ENCODE measurements at places on chromosomes 6 and 20.
A peak's percentile ranks its signal among the peaks of the same experiment; 100 is the strongest.

DNA sequence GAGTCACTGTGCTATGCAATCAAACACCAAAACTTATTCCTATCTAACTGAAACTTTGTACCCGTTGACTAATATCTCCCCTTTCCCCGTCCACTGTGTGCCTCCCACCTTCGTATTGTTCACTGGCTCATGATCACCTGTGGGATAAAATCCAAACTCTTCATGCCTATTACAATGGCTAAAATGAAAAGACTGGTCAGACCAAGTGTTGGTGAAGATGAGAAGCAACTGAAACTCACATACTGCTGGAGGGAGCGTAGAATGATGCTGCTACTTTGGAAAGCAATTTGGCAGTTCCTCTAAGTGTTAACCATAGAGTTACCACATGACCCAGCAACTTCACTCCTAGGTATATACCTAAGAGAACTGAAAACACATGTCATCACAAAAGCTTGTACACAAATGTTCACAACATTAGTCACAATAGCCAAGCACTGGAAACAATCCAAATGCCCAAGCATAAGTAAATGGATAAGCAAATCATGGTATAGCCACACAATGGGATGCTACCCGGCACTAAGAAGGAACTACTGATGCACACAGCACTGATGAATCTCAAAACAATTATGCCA is 13.1 kb downstream of the RPS10 start:
- no peak for DNase-seq

DNA sequence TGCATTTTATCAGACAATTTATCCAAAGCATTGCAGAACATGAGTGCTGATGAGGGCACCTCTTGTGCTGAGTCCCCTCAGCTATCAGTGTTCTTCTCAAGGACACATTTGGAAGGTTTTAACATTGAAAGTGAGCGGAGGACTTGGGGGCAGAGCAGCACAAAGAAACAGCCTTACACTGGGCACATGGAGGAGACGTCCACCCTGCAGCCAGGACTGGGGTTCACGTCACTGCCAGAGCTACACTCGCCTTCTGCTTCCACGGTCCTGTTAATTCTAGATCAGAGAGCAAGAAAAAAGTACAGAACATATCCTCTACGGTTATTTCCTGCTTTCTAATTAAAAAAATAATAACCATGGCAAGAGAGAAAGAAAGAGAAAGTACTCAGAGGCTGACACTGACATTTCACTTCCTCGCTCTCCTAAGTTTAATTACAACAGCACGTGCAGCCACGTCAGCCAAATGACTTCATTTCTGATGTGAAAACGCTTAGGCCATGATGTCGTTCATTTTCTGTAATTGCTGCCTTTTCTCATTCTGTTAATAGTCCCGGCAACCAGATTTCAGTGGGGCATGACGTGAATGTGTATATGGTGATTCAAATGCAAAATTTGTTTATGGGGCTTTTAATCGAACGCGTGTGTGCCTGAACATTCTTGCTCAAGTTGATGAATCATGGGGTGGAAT is 5.1 kb downstream of the PRND start:
- peak; percentile 81 for DNase-seq

DNA sequence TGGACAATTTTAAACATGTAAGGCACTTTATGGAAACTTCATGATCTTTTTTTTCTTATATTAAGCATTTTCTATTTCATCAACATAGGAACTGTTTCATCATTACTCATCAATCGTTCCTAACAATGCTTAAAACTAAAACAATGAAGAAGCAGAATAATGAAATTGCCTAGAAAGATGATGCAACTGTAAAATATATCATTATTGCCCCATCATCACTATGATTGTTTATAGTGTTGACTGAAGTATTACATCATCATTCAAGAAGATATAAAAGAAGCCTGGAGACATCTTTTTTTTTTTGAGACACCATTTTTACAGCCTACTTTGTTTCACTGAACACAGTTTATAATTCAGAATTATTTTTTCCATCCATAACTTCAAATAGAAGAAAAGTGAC is 147.2 kb downstream of the TRDN start:
- no peak for DNase-seq

- no peak for DNase-seq
Observed at GRCh38 chr6:22906091-22906549, 336.8 kb downstream of the HDGFL1 start.

- no peak for DNase-seq
Observed at GRCh38 chr20:10924644-10925201, 250.9 kb upstream of the JAG1 start.

DNA sequence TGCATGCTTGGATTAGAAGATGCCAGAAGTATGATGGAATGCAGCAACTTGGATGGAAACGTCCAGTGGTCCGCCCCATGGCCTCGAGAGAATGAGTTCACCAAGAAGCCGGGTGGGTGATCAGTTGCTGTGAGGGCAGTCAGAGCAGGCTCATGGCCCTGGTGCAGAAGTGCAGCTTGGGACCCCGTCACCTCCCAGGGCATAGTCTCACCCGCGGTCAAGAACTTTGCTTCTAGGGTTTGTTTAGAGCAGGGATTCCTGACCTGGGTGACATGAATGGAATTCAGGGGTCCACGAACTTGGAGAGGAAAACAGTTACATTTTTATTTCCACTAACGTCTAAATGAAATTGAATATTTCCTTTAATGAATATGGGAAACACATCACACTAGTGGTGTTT is 216.5 kb upstream of the SNX9 start:
- no peak for DNase-seq

DNA sequence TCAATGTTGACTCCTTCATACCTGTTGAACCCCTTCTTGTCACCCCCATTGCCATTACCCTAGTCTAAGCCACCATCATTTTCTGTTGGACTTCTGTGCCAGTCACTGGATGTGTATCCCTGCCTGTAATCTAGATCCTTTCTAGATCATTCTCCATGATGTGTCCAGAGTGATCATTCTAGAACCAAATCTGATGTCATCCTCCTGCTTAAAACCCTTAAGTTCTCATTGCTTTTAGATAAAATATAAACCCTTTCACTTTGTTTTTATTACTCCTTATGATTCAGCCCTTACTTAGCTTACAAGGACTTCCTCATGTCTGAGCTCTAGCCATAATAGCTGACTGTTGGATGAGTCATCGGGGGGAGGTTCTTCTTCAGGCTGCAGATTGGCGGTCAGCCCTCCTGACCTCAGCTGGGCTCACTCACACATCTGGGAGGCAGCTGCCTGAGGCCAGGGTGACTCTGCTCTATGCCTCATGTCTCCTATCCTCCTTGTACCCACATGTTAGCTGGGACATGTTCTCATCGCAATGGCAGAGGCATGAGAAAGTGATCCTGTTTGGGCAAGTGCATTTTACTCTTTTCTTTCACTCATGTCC is 287.6 kb downstream of the ESR1 start:
- no peak for DNase-seq

DNA sequence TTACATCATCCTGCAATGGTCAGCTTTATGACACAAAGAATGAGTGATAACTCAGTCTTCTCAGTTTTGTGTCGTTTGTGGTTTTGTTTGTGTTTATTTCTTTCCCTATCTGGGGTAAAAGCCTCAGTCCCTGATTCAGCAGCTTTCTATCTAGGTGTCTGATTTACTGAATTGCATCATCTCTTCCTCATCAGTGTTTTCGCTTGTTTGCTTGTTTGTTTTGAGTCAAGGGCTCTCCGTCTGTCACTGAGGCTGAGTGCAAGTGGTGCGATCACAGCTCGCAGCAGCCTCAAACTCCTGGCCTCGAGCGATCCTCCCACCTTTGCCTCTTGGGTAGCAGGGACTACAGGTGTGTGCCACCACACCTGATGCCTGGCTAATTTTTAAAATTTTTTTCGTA is 548.9 kb downstream of the PRKN start:
- no peak for DNase-seq

DNA sequence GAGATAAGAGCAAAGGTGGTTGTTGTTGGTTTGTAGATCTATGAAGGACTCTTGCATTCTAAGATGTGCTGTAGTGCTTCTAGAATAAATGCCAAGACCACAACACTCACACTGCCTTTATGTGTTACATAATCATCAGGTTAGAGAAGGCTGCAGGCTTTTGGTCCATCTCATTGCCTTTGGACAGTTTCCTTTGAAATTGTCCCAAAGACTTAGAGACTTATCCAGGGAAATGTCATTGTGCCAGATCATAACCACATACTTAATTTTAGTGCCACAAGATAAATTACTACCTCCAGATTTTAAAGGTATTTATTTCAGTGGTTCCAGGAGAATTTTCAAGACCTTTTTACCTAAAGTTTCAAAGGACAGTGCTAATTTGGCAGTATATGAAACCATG is 666.6 kb upstream of the CITED2 start:
- no peak for DNase-seq

DNA sequence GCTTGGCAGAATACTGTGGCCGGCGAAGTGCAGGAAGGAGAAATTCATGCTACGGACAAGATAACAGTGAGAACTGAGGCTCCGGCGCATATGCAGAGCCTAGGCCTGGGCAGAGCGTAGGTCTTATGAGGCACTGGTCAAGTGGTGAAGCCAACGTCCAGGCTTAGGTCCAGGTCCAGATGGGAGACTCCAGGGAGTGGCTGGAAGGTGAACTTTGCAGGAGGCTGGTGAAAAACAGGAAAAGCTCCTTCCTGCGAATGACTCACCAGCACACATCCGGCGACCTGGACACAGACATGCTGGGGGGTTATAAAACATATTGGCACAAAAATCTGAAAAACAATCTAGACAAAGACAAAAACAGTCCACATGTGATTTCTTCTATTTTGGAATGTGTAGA is 15.4 kb downstream of the C6orf141 start:
- no peak for DNase-seq

GRCh38 chr6:107730683-107731314 is 93.3 kb downstream of the SCML4 start:
- DNase-seq, result peak; percentile 68

DNA sequence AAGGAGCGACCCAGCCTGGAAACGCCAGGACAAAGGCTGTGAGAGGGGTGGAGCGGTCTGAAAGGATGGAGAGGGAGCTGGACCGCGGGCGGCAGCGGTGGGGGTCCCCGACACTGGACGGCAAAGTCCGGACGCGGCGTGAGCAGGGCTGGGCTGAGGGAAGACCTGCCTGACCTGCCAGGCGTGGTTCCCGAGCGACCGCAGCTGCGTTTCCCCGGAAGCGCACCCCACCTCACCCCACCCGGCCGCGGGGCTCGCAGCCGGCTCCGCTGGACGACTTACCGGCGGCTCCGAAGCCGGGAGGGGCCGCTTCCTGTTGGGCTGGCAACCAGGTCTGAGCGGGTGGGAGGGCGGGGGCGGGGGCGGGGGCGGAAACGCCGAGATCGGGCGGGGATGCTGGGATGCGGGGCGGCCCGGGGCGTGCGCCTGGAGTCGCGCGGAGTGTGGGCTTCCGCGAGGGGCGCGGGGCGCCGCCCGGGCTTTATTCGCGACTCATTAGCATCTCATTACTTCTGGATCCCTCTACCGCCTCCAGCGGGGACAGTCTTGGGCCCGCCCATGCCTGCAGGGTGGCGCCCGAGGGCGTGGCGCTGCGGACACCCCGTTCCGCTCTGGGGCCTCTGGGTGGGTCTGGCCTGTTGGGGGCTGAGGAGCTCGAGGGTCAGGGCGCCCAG is at the start of gene MICAL1:
MICAL1 (minus strand) TSS at position 336 of the 674 bp plus-strand sequence. CDS start 1,576 bp downstream, outside the sequence.
- DNase-seq, result peak; percentile 93

DNA sequence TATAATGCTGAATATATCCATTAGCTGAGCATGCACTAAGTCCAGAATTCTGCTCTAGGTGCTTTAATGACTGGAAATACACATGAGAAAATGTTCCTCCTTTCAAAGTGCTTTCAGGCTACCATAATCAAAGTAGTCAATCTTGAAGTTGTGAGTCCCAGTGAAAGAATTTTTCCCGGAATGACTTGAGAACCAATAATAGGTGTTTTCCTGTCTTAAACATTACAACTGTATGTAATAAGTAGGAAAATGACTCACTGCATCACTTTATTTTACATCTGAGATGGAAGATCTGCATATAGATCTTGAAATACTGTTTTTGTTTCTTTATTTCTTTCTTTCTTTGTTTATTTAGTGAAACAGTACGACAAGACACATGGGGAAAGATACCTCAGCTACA is 437.4 kb upstream of the JAG1 start:
- DNase-seq, result no peak

DNA sequence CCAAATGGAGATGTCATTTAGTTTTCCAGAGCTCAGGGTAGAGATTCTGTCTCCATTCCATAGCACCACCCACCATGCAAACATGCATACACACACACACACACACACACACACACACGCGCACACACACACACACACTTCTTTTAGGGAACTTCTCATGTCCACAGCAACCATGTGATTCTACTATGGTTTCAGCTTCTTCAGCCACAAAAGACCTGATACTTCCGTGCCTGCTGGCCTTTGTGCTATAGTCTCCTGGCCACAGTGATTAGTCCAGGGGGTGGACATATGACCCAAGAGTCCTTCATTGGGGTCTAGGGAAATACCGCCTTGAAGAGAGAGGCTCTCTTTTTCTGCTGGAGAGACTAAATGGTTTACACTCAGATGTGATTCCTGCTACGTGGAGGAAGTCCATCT is 53.5 kb downstream of the CARMIL1 start:
- no peak for DNase-seq

DNA sequence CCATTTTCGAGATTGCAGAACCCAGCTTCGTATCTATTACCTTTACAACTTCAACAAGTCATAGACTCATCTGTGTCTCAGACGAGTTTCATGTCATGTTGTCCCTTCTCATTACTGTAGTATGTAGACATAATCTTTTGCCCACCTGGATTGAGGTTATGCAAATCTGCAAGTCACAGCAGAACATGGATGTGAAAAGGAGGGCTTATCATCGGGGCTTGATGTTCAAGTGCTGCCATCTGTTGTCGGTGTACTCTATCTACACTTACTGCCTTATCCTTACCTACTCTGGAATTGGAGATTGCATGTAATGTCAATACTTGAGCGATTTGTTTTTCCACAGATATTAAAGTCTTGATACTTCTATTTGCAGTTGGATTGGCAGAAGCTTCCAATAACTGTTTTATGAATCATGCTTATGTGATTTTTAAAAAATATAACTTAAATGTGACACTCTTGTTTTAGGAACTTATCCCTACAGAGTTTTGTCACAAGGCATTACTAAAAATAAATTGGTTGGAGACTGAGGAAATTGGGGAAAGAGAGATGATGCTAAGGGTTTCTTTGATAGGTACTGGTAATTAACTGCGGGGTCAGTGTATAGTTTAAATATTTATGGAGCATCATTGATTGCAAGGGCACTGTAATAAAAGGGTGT is 3.0 kb upstream of the GOPC start:
- peak; percentile 83 for DNase-seq

DNA sequence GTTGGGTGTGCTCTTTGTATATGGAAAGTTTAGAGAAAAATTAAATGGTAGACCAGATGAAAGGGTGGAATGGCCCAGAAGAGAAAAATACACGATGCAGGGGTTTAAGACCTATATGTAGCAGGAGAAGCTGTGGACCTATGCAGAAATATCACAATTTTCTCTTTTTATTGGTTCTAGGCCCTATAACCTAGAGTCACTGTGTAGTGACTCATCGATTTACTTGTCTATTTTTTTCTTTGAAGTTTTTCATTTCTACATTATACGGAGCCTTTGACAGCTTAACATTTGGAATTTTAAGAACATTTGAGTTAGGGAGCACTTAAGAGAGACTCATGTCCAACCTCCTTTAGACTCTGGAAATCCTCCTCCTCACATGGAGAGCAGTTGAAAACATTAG is 28.3 kb upstream of the ADGRF1 start:
- no peak for DNase-seq

GRCh38 chr6:22221630-22222029 is 75.2 kb downstream of the PRL start:
- DNase-seq, result no peak
